ENCODE measurements at places on chromosomes 2 and 18.

GRCh38 chr2:106963156-106963555, 77.2 kb upstream of the ST6GAL2 start:
- no peak for DNase-seq

- DNase-seq = no peak
These were observed 21.5 kb downstream of the GCA start for GRCh38 chr2:162365392-162365791.

- no peak for DNase-seq
These were observed 122.7 kb downstream of the VAPA start for GRCh38 chr18:10036479-10036878.

DNA sequence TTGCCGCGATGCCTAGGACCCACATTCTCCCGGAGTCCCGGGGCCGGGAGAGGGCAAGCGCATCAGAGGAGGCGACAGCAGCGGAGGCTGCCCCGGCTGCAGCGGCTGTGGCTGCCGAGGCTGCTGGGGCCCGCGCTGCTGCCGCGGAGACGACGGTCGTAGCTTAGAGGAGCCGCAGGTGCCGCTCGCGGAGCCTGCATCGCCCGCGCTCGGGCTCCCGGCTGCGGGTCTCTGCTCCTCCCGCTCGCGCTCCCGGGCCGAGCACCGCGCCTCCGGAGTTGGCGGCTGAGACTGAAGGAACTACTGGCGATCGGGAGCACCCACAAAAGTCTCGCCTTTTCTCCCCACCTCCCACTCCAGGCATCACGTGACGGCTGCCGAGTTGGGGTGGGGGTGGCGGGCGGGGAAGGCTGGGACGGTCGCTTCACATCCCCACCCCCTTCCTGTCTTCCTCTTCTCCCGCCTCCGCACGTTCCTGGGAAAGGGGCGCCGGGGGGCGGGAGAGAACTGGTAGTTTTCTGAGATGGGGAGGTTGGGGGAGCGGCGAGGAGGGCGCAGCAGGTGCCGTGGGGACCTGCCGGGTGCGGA, at the start of gene LYPD1:
Gene LYPD1, minus strand, starts transcription at position 298 of the 588 bp plus-strand sequence. Its CDS starts 273 bp downstream, at position 25.
- DNase-seq = no peak

- DNase-seq = no peak
These were observed 1.7 kb upstream of the SMAD7 start for GRCh38 chr18:48952287-48953103.

- no peak for DNase-seq
These were observed 56.5 kb downstream of the MGAT5 start for GRCh38 chr2:134310107-134311079.

DNA sequence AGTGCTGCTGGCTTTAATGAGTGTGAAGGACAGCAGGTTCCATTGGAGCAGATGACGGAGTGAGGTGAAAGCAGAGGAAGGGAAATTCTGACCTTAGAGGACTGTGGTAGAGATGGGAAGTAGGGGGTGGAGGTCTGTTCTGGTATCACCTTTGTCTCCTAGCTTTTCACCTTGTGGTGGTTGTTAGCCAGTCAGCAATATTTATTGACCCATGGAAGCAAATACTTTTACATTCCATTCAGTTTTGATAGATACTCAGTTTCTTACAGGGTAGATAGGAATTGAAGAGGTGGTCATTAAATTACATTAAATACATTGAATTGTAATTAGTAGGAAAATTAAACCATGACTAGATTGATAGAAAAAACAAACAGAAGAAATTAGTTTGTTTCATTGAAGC, 180.1 kb downstream of the DIS3L2 start:
- no peak for DNase-seq

DNA sequence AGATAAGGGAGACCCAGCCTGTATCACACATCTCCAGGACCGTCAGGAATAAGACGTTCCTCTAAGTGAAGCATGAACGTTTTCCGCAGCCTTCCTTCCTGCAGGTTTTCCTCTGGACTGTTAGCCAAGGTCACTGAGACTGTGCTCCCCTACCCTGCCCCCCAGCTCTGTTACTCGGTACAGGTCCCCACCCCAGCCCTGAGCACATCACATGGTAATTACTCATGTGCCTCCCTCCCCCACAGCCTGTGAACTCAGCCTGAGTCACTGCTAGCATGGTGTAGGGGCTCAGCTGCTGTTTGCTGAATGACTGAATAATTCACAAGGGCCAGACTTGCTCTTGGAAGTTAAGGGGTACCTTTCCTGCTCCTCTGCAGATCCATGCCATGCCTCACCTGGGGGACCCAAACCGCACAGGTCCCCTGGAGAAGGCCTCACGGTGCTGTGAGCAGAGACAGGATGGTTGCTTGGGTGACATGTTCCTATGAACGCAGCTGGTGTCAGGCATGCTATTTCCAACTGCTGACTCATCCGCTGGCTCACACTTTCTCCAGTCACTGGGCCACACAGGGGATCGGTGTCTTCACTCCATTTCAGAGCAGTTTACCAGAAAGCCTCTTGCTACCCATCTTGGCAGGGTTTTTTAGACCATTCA, 88.2 kb downstream of the PLB1 start:
- peak; percentile 21 for DNase-seq

- no peak for DNase-seq
These were observed 51.6 kb upstream of the FHL2 start for GRCh38 chr2:105450471-105450870.

DNA sequence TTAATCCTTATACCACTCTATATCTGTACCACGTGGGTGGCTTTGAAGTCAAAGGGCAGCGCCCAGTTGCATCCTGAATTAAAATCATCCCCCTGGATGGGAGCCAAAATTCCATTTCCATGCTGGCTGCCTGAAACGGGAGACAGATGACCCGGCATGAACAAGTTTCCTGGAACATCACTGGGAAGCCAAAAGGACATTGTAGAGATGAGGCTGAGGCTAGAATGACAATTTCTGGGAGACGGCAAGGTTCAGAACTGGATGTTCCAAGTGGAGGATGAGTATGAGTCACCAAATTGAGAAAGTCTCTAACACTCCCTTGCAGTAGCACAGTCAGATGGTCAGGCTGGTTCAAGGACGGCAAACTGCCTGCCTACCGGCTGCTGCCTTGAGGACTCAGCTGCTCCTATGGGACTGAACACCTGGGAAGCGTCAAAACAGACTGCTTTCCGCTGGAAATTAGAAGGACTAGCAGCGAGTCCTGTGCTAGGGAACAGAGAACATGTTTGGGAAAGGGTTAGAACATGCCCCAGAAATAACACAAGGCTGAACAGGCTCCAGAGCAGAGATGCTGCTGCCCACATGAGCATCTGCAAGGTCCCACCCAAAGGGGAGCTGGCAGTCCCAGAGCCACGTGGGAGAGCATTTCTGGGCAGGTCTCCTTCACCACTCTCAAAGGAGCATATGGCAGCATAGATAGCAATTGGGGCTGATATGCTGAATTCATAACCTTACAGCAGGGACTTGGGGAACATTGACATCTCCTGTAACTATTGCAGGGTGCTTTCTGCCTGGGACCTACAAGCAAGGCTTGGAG, 32.0 kb downstream of the YPEL5 start:
- no peak for DNase-seq

GRCh38 chr2:145025382-145025781, 505.5 kb upstream of the ZEB2 start:
- DNase-seq = no peak

GRCh38 chr18:74715865-74716712, 118.4 kb downstream of the ZNF407 start:
- DNase-seq = no peak

GRCh38 chr2:168796090-168796577, 6.3 kb upstream of the NOSTRIN start:
- no peak for DNase-seq

GRCh38 chr18:6714010-6714409, 15.5 kb upstream of the ARHGAP28 start:
- no peak for DNase-seq

DNA sequence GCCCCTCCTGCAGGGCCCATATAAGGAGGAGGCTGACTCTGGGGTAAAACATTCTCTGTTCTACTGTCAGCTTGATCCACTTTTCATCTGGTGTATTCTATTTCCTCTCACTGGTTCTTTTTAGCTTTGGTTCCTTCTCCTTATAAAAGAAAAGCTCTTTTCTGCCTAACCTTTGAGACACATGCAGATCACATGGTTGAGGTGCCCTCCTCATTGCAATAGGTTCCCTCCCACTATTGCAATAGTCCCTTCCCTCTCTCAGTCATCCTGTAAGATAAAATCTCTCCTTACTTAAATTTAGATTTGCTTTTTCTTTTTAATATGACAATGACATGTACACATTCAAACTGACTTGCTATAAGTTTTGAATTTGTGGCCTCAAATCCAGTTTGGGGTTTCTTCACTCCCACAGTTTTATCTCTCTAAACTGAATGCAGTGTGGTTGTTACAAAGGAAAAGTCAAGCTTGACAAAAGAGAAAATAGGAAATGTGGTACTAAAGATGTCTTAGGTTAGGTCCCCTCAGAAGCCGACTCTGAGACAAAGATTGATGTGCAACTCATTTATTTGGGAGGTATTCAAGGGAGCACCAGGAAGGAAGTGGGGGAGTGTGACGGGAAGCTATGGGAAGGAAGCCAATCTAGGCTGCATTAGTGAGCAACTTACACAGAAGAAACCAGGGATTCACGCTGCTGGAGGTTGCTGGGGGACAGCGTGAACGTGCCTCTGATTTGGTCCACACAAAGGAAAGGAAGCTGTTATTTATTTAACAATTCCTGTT, 127.6 kb upstream of the LINC00305 start:
- DNase-seq = no peak

DNA sequence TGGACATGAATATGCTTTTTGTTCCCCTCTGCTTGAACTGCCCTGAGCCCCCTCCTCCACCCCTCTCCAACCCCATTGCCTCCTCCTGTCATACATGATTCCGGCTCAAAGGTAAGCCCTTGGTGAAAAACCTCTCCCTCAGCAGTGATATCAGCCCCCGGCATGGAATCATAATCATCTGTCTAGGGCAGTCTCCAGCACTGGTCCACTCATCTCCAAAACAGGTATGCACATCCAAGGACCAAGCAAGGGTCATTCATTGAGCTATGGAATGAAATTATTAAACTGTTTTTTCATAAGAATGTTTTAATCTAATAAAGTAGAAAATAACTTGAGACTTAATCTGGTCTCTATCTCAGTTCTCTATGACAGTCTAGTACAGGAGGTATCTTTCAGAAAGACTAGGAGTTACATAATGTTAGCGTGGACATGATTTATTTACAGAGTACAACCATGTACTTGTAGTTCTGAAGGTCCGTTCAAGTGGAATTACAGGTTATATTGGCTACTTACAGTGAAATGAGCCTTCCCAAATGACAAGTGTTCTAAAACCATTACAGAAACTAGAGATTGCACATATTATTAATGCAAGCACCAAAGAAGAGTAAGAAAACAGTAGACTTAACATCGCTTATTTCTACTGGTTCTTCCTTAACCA, 75.2 kb downstream of the ACVR1 start:
- no peak for DNase-seq

DNA sequence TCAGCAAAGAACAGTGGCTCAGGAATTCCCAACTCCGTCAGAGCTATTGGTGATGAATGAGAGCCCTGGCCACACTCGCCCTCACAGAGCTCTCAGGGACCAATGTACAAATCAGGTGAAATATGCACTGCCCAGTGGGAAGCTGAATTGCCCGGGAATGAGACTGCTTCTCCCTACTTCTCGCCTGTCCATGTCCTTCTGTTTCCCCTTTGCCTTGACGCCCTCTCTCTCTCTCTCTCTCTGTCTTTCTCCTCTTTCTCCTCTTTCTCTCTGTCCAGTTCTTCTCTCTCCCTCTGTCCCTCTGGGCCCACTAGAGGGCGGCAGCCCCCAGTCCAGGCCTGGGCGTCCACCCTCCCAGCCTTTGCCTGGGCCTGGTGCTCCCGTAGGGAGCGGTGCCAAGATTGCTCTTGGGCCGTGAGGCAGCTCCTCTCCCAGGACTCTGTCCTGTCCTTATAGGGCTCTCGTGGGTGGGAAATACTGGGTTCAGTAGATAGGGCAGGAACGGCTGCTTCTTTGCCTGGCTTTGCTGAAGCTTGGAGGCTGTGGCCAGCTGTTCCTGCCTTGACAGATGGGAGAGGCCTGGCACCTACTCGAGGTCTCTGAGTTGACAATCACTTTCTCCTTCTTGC, 28.4 kb upstream of the PUM2 start:
- peak; percentile 86 for DNase-seq

DNA sequence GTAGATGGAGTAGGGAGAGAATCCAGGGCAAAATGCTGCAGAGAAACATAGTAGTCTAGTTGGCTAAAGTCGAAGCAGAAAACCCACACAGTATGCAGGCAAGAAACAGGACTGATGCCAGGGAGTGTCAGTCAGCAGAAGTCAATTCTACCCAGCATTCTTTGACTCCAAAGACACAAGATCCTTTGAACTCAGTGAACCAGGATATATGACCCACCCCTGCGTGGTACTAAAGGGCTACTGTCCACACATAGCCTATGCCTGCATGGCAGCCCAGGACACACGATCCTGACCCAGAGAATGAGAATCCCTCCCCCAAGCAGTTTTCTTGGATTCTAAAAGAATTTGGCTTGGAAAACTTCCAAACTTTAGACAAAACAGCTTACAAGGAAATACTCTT, 42.5 kb downstream of the ALK start:
- no peak for DNase-seq

DNA sequence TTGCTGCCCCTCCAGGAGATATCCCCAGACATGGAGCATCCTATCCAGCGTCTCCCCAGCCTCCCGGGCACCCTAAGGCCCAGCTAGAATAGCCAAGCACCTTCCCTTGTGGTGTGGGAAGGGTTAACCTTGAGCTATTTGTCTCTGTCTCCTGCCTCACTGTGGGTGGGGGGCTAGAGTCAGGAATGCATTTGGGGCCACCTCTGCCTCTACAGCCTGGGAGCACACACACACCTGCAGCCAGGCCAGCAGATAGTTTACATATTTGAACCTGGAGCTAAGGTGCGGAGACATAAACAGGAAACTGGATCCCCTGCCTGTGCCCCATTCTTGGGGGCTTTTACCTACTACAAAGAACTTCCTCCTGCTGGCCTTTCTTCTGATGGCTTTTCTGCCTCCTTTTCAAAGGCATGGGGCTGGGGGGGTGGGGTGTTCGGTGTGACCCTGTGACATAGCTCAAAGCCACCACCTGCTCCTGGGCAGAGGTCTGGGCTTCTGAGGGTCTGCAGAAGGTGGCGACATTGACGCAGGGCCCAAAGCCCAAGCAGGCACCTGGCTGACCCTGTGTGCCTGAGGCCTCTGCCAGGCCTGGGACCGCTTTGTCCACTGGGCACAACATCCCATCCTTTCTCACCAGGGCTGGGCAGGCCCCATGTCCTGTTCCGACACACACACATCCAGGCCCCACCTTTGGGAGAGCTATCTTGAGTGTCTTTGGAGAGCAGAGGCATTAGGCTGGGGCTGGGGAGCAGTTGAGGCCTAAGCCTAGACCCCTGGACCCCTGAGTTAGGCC, 34.2 kb downstream of the EMX1 start:
- DNase-seq = peak; percentile 77

GRCh38 chr2:63872571-63873328, 31.1 kb downstream of the UGP2 start:
- DNase-seq = no peak

DNA sequence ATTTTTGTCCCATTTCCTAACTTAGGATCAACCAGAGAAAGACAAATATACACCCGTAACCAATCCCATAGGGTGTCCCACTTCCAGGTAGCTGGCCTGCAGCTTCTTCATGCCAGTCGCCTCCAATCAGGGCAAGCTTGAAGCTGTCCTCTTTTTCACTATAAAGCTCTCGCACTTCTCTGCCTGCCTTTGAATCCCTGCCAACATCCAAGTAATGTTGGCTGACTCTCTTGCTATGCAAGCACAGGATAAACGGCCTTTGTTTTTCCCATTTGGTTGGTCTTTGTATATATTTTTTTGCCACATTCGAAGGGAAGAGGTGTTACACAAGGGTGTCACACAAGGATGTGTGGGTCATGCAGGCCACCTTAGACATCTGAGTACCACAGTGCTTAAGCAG, 388.8 kb downstream of the CBLN2 start:
- no peak for DNase-seq

- no peak for DNase-seq
These were observed 50.7 kb downstream of the SLC14A2 start for GRCh38 chr18:45666006-45666405.

Data from H1 (cell line).